Iris pigment epithelial cell (primary cell): ENCODE measurements at places on chromosomes 2 and 18.

- DNase-seq: no peak
Measured at GRCh38 chr18:33697498-33697897, 119.5 kb downstream of the ASXL3 start.

- DNase-seq: no peak
Measured at GRCh38 chr2:180952082-180952481, 28.3 kb upstream of the UBE2E3 start.

DNA sequence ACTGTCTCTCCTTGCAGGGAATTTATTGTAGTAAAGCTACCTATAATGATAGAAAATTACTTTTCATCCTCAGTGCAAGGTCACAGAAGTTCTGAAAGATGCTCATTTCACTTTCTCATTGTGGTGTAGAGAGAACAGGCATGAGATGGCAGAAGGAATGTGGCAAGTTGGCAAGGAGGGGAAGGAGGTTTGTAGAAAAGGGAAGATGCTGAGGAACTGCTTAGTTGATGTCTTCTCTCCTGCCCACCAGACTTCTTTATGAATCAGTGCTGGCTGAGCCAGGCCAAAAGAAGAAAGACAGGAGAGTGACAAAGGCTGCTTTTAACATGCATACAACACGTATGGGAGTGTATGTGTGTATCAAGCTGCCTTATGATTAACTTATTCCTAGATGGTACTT, 164.4 kb downstream of the PRPF40A start:
- no peak for DNase-seq

DNA sequence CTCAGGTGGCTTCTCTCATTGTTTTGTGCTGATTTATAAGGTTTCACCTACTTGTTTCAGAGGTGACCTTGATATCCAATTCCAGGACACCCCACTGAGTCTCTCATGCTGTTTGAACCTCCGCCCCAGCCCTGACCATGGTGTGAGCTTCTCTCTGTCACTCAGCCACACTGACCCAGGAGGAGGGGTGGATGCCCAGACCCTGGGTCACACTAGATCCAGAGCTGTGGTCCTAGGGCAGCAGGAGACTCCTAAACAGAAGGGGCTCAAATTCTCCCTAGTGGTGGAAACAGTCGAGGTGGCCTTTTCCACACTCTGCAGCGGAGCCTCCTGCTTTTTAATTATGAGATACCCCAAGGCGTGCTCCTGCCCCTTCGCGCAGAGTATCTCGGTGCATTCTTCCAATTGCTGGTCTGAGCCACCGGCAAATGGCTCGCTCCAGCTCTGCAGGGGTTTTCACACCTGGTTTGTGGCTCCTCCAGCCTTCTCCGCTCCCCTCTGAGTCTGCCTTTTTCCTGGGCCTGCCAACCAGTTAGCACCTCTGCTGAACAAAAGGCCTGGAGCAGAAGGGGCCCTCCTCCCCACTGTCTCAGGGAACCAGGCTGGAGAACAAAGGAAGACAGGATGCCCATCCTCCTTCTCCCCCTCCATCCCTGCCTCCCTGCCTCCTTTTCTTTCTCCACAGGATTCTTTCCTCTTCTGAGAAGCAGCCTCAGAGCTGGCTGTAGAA, 147.3 kb upstream of the SPRED2 start:
- no peak for DNase-seq

DNA sequence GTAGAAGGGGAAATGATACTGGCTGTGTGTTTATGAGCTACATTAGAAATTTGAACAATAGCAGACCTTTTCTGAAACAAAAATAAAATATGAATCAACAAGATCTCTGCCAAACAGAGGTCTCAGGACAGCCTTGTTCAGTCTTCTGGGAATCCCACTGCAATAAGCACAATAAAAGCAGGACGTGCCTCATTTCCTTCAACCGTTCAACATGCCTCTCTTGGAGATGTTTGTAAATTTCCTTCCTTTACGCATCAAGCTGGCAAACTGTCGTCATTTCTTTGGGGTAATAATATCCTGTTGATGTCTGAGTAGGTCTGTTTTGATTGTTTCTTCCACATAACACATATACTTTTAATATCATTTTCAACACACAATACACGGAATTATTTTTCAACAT, 77.2 kb downstream of the TCF4 start:
- DNase-seq: peak; percentile 91

GRCh38 chr2:241412144-241412543, 56.1 kb downstream of the FARP2 start:
- DNase-seq: peak; percentile 96

DNA sequence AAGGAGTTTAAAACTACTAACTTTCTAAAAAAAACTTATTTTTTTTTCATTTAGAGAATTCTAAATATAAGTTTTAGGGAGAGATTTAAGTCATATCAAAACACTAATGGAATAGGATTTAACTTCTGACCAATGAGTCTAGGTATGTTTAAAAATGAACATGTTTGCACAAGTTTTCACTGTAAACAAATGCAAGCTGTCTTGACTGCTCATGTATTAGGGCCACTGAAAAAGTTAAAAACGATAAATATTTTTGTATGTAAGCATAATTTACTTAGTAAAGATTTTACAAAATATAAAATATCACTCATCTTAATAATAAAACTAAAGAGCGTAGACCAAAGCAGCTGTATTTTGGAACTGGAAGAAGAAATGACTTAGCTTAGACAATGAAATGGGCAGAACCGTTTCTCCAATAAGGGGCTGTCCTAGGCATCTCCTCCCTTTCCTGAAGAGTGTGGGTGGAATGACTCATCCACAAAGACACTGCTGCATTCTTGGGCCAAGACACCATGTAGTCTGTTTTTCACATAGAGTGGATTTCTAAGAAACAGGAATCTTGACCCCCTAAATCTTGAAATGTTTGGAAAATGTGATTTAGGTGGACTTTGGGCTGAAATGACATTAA, 118.8 kb downstream of the MEP1B start:
- DNase-seq: peak; percentile 95

DNA sequence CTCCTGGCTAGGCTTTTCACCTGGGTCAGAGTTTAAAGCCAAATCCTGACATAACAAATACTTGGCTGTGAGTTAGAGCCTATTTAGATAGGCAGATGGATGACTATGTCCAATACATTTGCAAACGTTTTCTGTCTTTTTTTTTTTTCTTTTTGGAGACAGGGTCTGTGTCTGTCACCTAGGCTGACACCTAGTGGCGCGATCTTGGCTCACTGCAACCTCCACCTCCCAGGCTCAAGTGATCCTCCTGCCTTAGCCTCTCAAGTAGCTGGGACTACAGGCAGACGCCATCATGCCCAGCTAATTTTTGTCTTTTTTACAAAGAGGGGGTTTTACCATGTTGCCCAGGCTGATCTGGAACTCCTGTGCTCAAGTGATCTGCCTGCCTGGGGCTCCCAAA, 124.8 kb downstream of the DYM start:
- no peak for DNase-seq

DNA sequence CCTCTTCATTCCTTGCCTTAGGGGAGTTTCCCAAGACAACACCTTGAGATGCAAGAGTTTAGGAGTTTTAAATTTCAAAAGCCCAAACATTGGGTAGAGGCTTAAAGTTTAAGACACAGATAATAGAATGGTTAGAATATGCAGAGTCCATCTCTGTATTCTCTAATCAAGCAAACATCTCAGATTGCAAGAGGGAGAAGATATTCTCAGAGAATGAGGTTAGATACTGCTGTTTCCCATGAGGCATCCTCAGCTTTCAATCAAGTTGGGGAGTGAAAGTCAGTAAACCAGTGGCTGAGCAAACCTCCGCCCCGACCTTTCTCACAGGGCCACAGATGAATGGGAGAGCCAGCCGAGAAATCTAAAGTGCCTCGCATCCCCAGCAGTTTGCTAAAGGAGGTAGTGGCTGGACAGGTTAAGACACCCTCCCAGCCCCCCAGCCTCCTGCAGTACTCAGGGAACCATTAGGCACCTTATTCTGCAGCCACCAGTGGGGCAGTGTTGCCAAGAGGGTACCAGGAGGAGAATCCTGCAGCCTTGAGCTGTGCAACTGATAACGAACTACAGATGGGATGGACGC, 30.0 kb downstream of the FBXO36 start:
- no peak for DNase-seq

GRCh38 chr18:58578835-58579560, 49.9 kb downstream of the ALPK2 start:
- peak; percentile 91 for DNase-seq

- peak; percentile 13 for DNase-seq
Measured at GRCh38 chr2:96116424-96116878, at the start of gene ADRA2B. Gene ADRA2B, minus strand, starts transcription at chr2:96116571. Its CDS starts 422 bp downstream, at chr2:96116149.

DNA sequence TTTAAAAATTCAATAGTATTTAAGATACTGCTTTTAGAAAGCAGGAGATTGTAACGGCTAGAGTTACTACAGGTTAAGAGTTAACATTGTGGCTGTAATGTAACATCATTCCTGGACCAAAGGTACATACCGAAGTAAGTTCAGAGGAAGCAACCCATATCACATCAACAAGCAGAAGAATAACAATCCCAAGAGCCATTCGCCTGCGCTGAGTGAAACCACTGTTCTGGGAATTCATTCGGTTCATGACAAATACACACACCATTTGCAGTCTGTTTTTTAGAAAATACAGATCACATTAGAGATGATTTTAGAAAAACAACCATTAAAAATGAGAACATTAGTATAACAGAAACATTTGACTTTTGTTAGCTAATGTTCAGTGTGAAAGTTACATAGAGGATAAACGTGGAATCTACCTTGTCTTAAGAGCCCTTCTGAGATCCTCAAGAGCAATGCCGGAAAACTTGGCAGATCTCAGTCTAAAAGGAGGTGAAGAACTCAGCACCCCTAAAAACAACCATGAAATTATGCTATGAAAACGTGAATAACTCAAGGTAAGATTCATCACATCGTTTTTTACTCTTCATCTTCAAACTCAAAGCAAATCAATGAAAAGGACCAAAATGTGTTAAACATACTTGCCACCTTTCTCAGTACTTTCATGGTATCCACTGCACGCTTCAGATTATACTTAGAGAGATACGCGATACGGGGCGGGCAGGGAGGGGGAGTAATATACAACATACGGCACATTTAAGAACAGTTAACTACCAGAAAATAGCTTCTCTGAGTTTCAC, 1.2 kb downstream of the SLC35F5 start:
- peak; percentile 44 for DNase-seq

GRCh38 chr2:190405070-190405469, 3.1 kb upstream of the MFSD6 start:
- DNase-seq: peak; percentile 10

- DNase-seq: no peak
Measured at GRCh38 chr18:37930640-37931039, 365.0 kb upstream of the CELF4 start.

DNA sequence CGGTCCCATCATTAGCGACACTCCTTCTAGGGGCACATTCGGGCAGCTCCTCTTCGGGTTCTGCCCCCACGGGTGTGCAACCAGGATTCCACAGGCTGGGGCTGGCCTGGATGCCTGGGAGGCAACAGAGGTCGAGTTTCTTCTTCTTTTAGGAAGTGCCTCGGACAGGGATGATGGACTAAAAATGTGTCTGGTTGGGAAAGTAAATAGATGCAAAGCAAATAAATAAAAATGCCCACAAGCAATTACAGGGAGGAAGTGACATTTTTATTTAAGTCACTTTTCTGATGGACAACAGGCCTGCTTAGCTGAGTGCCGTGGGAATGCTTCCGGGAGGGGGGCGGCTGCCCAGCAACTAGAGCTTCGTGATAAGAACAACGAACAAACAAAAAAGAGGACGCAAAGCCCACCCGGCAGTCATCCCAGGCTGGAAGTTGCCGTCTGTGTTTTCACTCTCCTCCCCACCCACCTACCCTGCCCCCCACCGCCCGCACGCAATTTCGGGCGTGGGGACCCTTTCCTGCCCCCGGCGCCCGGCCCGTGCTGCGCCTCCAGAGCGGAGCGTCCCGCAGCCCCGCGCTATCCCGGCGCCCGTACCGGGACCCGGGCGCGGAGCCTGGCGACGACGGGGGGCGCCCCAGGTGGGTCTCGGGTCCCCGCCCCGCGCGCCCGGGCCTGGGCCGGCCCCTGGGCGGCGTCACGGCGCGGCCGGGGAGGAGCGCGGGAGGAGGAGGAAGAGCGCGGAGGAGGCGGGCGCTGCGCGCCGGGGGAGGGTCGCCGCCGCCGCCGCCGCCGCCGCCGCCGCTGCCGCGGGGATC, 412 bp upstream of the NCK2 start:
- DNase-seq: peak; percentile 43

DNA sequence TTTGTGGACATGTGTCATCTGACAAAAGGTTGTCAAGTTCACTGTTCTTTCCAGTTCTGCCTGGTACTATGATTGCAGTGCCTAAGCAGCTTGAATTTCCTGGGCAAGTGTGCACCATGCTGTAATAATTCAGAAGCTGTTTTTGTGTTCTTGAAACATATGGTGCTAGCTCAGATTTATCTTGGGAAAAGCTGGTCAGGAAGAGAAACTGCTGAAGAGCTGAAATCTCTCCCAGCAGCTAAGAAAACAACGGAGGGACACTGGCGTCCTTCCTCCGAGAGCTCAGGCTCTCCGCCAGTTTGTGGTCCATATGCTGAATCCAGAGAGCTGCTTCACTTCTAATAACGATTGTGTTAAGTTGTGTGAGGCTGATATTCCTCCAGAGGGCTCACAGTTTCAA, 642.0 kb downstream of the DPP10 start:
- no peak for DNase-seq

DNA sequence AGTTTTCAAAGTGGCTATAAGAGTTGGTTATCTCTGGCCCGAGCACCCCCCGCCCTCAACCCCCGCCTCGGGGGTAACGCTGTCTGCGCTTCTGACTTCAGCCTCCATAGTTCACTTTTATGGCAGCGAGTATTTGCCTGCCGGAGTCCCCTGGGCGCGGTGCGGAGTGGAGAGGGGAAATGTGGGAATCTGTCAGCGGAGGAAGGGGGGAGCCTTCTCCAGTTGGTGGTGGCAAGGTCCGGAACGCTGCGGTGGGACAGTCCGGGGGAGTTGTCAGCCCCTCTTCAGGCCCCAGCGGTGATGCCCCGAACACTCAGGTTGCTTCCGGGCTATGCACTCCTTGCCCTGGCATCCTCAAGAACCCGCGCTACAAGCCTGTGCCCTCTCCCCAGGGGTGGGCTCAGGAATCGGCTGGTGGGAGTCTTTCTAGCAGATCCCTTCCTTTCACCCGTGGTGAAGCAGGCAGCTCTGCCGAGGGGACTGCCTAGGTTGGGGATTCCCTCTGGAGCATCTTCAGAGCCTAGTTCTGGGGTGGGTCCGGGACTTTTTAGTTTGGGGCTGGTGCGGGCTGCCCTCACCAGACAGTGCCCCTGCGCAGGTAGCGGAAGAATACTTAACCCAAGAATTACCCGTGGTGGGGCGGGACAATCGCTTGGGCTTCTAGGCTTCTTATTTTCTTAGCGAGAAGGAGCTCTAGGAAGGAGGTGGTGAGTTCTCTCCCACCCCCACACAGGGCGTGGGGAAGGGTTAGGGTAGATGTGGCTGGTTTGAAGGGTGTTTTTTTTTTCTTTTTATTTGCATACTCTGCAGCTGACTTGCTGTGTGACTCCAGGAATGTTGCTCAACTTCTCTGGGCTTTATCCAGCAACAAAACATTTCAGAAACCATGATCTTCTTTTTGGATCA, 1.6 kb downstream of the ATOH8 start:
- DNase-seq: peak; percentile 53

DNA sequence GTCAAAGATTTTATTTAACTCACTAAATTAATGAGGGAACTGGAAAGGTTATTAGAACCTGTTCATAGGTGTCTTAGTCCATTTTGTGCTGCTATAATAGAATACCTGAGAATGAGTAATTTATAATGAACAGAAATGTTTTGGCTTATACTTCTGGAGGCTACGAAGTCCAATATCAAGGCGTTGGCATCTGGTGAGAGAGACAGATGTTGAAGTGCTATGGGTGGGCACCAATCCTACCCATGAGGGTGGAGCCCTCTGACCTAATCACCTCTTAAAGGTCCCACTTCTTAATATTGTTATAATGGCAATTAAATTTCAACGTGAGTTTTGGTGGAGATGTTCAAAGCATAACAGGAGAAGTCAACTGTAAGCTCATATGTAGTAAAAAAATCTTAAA, 5.1 kb downstream of the RPIA start:
- no peak for DNase-seq

- no peak for DNase-seq
Measured at GRCh38 chr2:216653093-216653799, 20.0 kb downstream of the IGFBP2 start.
